Thymus (tissue), 14 donors: ENCODE measurements at places on chromosomes 3 and 15.

- DNase-seq = no peak
These were observed 422.5 kb upstream of the CDIN1 start for GRCh38 chr15:36156879-36157427.

DNA sequence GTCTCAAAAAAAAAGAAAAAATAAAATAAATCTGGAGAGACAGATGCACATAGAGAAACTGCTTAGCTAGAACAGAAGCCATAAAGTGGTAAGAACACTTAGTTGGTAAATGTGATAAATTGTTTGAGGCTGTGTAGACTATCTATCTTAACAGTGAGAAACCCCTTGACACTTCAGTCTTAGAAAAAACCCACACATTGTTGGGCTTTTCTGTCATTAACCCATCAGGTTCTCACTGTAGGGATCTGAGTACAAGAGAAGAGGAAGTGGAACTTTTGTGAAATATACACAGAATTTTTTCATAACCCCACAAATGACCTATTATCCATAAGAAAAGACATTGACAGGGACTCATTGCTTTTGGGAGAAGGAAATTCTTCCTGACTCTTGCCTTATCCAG, 24.4 kb downstream of the TP63 start:
- DNase-seq = no peak

DNA sequence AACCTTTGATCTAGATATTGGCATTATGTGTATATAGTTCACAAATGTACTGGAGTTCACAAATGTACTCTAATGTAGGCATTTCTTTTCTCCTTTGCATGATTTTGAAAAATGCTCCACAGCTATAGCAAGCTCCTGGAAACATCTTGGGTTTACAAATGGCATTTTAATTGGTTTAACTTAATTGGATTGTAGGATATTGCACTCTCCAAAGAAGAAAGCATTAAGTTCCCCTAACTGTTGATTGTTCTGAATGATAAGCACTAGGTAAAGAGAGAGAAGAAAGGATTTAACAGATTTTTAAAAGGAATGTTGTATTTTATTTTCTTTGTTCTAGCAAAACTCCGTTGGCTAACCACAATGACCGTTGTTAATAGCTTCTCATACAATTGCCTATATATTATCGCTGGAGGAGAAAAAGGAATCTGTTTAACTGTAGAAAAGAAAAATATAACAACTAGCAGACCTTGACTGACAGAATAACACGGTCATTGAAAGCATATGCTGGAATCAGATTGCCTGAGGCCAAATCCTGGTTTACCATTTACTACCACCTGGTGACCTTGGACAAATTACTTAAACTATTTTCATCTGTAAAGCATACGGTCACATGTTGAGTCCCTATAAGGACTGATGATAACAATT, 170.8 kb downstream of the PEX5L start:
- DNase-seq = no peak

GRCh38 chr3:122488262-122488973, 26.3 kb downstream of the KPNA1 start:
- no peak for DNase-seq

GRCh38 chr3:14426305-14426620, 23.9 kb downstream of the SLC6A6 start:
- no peak for DNase-seq

GRCh38 chr15:81326466-81327212, 2.7 kb upstream of the STARD5 start:
- DNase-seq = no peak

GRCh38 chr15:94306700-94307650, 75.6 kb downstream of the MCTP2 start:
- no peak for DNase-seq

DNA sequence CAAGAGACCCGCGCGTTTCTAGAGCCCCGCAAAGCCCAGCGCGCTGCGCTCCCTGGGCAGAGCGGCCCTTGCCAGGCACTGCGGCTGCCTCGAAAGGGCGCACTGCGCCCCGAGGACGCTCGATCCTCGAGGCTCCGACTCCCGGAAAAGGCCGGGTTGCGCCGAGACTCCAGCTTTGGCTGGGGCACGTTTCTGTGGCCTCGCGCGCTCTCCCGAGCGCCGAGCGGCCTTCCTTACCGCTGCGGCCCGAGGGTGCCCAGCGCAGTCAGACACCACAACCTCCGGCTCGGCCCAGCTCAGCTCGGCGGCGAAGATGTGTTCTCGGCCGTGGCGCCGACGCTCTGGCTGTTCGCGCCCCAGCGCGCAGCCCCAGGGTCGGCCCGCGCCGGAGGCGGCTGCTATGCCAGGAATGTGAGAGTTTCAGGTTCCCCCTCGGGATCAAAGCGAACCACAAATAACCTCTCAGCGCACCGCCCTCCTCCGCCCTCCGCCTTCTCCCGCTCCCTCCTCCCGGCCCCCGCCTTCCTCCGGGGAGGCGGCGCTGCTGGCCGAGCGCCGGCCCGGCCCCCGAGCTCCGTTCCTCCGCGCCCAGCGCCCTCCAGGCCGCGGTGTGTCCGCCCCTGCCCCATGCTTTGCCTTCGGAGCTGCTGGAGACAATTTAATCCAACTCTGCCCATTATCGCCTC, at the start of gene AMOTL2:
TSS of gene AMOTL2 (minus strand) at position 343 of the 686 bp plus-strand sequence. CDS start 3,014 bp downstream, outside the sequence.
- no peak for DNase-seq

DNA sequence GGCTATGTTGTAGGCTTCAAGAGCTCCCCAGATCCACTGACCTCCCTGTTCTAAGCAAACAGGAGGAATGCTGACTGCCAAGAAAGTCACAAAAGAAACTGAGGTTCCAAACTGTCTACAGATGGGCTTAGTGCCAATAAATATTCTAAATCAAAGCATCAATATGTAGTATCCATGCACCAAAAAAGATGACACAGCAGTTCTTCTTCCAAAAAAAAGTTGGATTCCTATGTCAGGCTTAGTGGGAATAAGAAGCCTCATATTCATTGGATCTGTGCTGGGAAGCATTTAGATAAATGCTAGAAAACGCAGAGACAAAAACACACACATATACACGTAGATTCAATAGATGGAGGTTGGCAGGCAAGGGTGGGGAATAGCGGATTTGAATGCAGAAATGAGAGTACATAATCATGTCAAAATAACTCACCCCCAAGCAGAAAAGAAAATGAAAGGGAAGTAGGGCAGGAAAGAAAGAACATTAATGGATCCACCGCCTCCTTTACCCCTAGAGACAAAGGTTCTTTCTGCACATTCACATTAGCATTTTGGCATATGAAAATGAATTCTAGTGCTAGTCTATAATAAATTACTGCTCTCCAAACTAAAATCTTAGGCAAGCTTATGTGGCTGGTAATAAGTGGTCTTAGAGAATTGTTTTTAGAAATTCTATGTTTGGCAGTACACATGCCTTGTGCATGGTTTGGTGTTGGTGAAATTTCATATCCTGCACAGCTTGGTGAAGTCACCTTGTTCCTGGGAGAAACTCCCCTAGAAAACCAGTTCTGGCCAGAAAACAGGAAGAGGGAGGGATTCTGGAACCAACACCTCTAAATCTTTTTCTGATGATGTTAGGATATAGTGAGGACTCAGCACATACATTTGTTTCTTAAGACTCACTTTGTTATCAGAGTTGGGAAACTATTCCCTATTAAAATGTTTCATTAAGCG, 283.4 kb downstream of the LSAMP start:
- no peak for DNase-seq

DNA sequence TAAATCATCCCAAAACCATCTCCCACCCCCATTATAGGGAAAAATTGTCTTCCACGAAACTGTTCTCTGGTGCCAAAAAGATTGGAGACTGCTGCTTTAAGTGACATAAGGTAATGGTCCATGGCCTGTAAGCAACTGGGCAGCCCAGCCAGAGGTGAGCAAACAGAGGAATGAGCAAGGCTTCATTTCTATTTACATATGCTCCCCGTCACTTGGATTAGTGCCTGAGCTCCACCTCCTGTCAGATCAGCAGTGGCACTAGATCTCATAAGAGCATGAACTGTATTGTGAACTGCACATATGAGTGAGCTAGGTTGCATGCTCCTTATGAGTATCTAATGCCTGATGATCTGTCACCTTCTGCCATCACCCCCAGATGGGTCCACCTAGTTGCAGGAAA, 1159.8 kb upstream of the ALCAM start:
- DNase-seq = no peak

DNA sequence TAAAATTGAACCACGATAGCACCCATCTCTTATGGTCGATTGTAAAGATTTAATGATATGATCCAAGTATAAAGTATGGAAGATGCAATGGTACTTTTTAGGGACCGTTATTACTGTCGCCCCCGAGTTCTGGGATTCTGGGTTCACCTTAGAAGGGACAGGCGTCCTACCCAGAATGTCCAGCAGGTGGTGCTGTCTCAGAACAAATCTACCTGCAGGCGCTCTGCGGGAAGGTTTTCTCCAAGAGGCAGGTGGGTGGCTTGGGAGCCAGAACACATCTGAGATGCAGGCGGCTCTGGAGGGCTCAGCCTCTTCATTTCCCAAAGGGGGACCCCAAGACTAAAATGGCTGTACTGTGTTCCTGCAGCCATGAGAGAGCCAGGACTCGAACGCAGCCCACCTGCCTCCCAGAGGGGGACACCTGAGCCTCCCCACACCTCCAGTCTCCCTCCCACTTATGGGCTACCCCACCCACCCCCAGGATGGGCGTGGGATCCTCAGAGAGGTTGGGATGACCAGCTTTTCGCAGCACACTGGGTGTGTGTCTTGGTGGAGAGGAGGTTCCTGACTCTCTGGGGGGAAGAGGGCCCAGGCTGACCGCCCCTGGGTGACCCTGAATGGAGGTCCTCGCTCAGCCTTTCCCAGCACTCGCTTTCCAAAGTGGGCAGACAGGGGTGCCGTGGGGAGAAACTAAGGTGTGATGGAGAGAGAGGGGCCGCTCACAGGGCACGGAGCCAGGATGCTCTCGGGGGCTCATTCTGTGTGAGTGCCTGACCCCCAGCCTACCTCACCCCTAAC, 28.1 kb upstream of the CORO2B start:
- DNase-seq = peak; percentile 38

- no peak for DNase-seq
These were observed 4.1 kb upstream of the THRB start for GRCh38 chr3:24498796-24499195.
